ENCODE measurements at places on chromosomes 12 and 14. TPM values are rescaled to one million over a fixed set of nuclear protein-coding genes. Genes with fewer than 3 reads are reported as not detected.

The SLCO1B3 gene
- total RNA-seq, result not detected

The KRT4 gene
- not detected for total RNA-seq

The OR6C2 gene
- not detected for total RNA-seq

The LRFN5 gene
- 0.26 TPM for total RNA-seq

The WSCD2 gene
- total RNA-seq, result 25.1 TPM

The SLC39A5 gene
- 1.8 TPM for total RNA-seq

The TAS2R9 gene
- total RNA-seq, result 0.28 TPM

The PABPN1 gene
- 81.5 TPM for total RNA-seq

The MUCL1 gene
- not detected for total RNA-seq

The RNASE4 gene
- 69.9 TPM for total RNA-seq

The DAAM1 gene
- total RNA-seq, result 40.0 TPM

The MYH6 gene
- total RNA-seq, result not detected

The CLEC2D gene
- 9.2 TPM for total RNA-seq

The KIF21A gene
- 12.0 TPM for total RNA-seq

The WBP11 gene
- 12.4 TPM for total RNA-seq

The ALDH2 gene
- total RNA-seq, result 49.9 TPM

The GLI1 gene
- not detected for total RNA-seq

The TPH2 gene
- total RNA-seq, result not detected

The BCL11B gene
- total RNA-seq, result 0.55 TPM

The P2RX2 gene
- total RNA-seq, result not detected

The COA8 gene
- total RNA-seq, result 26.9 TPM

The ASCL1 gene
- total RNA-seq, result 0.48 TPM

The HOXC12 gene
- total RNA-seq, result not detected

The ARID4A gene
- total RNA-seq, result 33.2 TPM

The FOXG1 gene
- total RNA-seq, result not detected

The MANSC4 gene
- 0.48 TPM for total RNA-seq

The TAS2R13 gene
- 0.51 TPM for total RNA-seq

The KRT72 gene
- total RNA-seq, result not detected

The CPNE6 gene
- not detected for total RNA-seq

The KIF5A gene
- total RNA-seq, result 1.2 TPM

The ERP27 gene
- 1.5 TPM for total RNA-seq

The RPAP3 gene
- total RNA-seq, result 33.6 TPM

The KRT80 gene
- total RNA-seq, result not detected

The NOVA1 gene
- 13.1 TPM for total RNA-seq

All from uterus (tissue), 4 donors.